T-cell (primary cell): ENCODE measurements at places on chromosomes 13 and 19.

- DNase-seq = no peak
Observed at GRCh38 chr13:114081761-114082681, 50.4 kb downstream of the RASA3 start.

DNA sequence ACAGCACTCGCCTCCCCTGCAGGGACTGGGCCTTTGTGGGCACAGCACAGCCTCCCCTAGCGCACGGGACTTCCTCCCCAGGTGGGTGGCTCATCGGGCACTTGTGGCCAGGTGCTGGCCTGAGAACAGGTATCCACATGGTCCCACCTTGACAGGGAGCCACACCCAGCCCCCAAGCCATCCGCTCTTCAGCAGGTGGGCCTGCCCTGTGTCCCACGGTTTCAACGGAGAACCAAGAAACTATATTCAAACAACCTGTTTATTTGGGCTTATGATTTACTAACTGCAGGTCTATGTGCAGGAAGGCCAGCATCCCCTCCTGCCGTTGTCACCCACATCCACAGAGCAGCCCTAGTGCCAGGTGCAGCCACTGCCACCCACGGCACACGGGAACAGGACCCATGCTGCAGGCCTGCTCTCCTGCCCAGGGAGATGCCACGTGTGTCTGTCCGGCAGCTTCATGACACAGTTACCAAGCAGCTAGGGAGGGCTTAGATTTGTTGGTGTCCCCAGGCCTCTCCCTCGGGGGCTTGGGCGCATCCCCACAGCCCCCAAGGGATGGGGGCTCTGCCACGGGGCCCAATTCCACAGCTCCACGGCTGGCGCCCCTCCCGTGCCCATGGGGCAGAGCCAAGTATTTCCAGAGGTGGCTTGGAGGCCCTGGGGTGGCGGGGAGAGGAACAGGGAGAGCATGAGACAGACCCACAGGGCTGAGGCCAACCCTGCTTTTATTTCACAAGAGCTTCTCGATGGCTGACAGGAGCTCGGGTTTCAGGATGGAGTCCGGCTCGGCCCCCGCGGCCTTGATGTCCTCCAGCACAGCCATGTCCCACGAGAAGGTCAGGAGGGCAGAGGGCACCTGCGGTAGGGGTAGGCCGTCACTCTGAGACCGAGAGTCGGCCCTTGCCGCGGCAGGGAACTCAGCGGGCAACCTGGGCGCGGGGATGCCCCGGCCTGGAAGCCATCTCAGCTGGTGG lies 12.5 kb downstream of the UBXN6 start:
- DNase-seq = no peak

DNA sequence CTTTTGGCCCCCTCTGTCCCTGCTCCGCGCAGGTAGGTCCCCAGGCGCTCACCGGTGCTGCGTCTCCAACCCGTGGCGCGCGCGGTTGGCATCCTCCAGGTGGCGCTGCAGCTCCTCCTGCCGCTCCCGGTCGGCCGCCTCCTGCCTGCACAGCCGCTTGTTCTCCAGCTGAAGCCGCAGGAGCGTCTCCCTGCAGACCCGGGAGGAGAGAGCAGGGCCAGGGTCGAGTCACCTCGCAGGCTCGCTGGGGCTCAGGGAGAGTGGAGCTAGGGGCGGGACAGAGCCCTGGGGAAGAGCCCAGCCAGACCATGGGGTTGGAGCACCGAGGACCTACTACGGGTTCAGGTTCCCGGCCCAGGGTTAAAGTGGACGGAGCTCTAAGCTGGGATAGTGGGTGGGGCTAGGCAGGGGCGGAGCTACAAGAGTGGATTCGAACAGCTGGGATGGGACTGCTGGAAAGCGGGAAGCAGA lies 9.3 kb downstream of the HOOK2 start:
- DNase-seq = peak; percentile 67

GRCh38 chr19:20103091-20103740 lies 25.4 kb downstream of the ZNF90 start:
- DNase-seq = no peak

DNA sequence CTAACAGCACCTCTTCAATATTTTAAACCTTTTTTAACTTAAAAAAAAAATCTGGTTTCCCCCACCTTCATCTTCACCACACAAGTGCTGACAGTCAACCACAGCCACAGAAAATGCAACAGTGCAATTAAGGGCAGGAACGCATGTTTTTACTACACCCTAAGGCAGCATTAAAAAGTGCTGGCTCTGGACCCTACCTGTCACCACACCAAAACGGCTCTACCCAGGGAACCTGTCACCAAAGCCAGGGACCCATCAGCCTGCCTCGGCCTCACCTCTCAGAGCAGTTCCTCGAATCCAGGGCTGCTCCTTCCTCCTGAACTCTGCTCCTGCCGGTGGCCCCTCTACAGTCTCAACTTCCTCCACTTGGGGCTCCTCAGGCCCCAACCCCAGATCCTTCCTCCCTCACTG lies 22.5 kb upstream of the SLC35E1 start:
- DNase-seq = peak; percentile 43

- no peak for DNase-seq
Observed at GRCh38 chr19:46115396-46116106, 8.9 kb downstream of the IGFL3 start.
